Activated T-cell treated with anti-CD3 and anti-CD28 coated beads, Interleukin-2, amount 50 U/mL, for 48 hours (primary cell): ENCODE measurements at places on chromosomes 5 and 9.

GRCh38 chr9:135805422-135806022 lies 101.8 kb downstream of the CAMSAP1 start:
- DNase-seq = no peak

DNA sequence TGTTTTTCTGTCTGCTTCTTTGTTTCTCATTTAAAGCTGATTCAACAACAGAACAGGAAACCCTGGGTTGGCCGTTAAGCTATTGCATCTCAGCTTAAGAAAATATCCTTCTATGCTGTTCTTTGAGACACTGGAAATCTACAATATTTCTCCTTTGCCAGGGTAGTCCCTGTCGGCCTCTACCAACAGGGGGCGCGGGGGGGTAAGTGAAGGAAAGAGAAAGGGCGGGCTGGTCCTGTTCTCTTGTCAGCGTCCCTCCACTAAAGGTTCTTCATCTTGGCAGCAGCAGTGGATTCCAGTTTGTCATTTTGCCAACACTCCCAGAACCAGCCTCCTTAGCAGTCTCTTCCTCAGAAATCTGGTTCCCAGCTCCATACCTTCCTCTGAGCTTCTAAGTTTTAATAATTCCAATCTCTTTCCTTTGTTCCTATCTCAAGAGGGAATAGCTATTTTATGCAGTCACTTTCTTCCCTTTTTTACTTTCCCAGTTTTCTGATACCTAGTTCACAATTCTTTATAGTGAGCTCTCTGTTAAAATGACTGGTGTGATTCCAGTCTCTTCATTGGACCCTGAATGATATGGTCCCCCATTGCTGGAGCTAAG lies 222.3 kb downstream of the GLIS3 start:
- DNase-seq = peak; percentile 68

- peak; percentile 47 for DNase-seq
Measured at GRCh38 chr5:55176176-55176818, 3.3 kb upstream of the CDC20B start.

DNA sequence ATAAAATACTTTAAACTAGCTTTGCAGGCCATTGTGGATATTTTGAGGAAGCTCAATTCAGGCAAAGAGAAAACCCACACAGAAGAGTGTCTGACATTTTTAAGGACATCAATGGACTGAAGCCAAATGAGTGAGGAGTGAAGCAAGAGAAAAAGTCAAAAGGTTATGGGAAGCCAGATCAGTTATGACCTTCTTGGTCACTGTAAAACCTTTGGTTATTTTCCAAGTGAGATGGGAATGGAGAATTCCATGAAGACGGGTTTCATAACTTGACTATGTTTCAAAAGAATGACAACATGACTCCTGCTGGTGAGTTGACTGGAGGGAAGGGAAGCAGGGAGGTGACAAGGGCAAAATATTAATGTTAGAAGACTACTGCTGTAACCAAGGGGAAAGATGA lies 585.2 kb downstream of the EFNA5 start:
- no peak for DNase-seq

- DNase-seq = no peak
Measured at GRCh38 chr5:116695681-116696080, 121.1 kb upstream of the SEMA6A start.

GRCh38 chr5:128778474-128778873 lies 186.8 kb upstream of the SLC27A6 start:
- no peak for DNase-seq

- DNase-seq = no peak
Measured at GRCh38 chr5:80399526-80400239, 8.2 kb upstream of the ZFYVE16 start.

GRCh38 chr5:118796081-118796480 lies 192.3 kb downstream of the DTWD2 start:
- DNase-seq = no peak

DNA sequence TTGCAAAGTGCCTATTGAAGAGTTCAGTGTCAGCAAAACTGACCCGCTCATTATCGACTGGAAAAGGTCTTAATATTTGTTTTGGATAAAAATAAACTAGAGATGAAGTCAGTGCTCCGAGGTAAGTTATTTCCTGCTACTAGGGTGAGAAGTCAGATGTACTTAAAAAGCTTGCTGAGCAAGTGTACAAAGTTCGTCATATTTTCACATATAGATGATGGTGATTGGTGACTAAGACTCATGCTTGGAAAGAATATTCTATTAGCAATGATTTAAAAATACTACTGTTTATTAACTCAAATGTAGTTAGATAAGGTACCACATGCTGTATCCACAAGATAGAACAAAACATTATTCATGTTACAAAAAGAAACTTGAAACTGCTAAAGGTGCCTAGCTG lies 643.7 kb downstream of the GABRG2 start:
- DNase-seq = no peak

DNA sequence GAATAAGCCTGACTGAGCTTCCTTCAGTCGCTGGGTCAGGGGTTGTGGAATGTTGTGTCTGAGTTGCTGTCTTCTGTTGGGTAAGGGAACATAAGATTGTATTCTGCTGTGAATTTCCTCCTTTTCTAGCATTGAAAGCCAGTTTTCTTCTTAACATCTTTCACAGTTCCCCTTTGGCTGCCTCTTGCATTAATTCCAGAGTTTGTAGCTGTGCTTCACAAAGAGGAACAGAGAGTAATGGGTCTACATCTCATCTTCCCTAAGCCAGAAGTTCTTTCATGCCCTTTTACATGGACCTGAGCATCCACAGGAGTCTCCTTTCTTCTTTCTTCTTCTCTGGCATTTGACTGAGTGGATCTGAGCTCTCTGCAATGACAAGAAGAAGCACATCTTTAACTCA lies 686.8 kb downstream of the KCTD16 start:
- DNase-seq = no peak

DNA sequence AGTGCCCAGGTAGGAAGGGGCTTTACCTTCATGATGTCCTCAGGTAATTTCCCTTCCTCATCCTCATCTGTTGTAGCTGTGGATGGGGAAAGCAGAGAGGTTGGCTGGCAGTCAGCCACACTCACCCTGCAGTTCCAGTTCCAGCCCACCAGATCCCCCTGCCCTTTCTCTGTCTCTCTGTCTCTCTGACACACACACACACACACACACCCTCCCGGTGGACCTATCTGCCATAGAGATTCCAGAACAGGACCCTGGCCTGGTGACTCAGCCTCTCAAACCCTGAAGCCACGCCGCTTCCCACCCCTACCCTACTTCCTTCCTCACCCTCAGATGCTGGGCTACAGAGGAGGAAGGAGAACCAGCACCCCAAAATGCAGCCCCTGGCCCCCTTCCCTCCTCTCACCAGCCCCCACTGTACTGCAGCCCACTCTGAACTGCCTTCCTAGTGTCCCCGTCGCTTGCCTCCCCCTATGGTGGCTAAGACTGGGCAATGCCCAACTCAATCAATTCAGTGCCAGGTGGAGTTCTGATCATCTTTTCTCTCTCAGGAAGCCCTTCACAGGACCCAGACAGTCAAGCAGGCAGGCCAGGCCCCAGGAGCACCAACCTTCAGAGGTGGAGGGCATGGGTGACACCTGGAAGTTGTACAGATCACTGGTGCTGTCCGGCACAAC lies 4.8 kb downstream of the IRF1 start:
- peak; percentile 32 for DNase-seq

DNA sequence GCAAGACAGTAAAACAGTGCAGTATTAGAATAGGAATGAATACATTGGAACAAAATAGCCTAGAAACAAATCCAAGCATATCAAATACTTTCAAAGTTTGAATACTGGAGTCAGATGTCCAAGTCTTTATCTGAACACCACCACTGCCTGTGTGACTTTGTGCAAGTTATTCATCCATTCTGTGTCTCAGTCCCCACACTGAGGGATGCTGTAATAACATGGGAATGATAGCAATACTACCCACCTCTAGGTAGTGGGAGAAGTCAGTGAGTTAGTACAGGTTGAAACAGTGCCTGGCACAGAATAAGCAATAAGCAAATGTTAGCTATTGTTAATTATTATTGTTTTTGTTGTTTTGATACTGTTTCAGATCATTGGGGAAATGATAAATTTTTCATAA lies 130.9 kb downstream of the SUSD1 start:
- DNase-seq = no peak

- no peak for DNase-seq
Measured at GRCh38 chr5:118902656-118903438, 85.5 kb downstream of the DTWD2 start.

DNA sequence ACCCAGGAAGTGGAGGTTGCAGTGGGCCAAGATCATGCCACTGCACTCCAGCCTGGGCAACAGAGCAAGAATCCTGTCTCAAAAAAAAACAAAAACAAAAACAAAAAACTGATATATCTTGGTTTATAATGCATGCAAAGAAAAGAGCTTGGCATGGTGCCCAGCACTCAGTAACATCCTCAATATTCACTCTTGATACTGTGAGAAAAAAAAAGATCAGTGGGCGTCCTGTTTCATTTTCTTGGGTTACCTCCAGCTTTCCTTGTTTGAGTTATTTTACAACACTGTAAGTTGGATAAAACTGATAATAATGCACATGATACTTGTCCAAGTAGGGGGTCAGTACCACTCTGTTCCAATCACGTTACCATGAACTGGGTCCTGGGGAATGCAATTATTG lies 7.8 kb downstream of the PHYHD1 start:
- no peak for DNase-seq

GRCh38 chr9:93761822-93762221 lies 185.4 kb downstream of the PHF2 start:
- no peak for DNase-seq

- no peak for DNase-seq
Measured at GRCh38 chr5:151592855-151593408, 1.8 kb upstream of the FAT2 start.

- DNase-seq = no peak
Measured at GRCh38 chr9:133524146-133524545, 613 bp downstream of the MYMK start.

- DNase-seq = no peak
Measured at GRCh38 chr5:178832618-178833201, 27.0 kb upstream of the ZNF354B start.

DNA sequence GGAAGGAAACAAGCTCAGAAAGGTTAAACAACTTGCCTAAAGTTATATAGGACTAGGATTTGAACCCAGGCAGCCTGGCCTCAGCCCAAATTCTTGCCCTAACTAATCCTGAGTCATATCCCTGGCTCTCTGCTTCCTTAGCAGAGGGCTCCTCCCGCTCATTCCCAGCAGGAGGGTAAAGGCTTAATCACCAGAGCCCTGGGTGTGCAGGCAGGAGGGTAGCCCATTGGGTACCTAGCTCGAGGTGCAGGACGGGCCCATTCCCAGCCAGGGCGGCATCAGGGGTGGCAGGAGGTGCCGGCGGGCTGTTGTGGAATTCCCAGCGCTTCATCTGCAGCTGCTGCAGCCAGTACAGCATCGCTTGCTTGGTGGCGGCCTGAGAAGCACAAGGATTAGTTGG lies 3.9 kb downstream of the TBC1D2 start:
- no peak for DNase-seq

DNA sequence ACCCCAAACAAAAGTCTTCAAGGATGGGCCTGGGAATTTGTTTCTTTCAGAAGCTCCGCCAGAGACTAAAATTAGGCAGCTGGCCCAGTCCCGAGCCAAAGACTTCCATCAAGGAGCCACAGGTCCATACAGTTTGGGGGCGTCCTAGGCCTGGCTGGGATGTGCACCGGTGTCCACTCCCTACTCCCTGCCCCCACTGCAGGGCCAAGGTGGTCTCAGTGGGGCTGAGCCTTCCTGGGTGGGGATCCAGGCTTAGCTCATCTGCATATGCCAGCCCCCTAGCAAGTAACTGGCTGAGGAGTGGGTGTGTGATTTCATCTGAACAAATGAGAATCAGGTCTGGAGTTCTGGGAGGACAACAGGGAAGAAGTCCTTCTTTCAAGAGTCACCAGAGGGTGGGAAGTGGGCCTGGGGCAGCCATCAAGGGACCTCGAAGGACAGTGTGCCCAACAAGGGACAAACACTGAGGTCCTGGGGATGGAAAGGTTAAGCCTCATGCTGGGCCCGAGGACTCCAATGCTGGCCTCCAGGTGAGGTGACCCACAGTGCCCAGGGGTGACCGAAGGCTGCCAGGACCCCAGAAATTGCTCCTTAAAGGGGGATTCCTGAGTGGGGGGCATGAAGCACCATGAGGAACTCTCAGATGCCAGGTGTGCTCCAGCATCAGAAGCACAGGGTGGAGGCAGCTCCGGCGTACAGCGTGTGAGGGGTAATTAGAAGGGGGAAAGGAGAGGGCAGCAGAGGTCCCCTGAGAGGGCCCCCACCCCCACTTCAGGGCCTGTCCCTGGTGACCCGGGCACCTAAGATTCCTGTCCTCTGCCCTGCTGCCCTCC lies 91.3 kb downstream of the ZNF354C start:
- DNase-seq = no peak

DNA sequence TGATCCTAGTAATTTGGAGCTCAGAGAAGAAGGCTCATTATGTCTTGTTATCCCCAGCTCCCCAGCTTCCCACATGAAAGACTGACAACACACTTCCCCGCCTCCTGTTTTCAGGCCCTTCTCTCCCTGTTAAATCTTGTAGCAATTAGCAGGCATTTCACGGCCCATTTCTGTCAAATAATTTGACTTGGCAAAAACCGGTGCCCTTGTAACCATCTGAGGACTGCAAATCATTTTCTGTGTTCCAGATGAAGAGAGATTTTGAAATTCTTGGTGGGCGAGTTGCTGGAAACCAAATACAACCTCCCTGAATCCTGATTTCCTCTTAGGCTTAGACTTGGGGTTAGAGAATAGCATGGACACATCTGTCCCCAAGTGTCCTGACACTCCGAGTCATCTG lies 109.7 kb downstream of the MSX2 start:
- no peak for DNase-seq

DNA sequence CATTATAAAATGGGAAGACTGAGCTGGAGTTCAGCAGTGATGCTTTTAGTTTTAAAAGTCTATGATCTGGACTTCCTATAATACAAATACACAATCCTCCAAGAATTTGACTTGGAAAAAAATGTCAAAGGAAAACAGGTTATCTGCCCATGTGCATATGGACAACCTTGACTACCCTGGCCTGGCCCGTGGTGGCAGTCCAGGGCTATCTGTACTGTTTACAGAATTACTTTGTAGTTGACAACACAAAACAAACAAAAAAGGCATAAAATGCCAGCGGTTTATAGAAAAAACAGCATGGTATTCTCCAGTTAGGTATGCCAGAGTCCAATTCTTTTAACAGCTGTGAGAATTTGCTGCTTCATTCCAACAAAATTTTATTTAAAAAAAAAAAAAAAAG lies 17.3 kb downstream of the MOCS2 start:
- DNase-seq = no peak

- no peak for DNase-seq
Measured at GRCh38 chr5:172757394-172758010, 13.5 kb downstream of the DUSP1 start.

GRCh38 chr9:125992557-125992956 lies 245.4 kb downstream of the PBX3 start:
- DNase-seq = no peak

GRCh38 chr5:124461941-124462340 lies 284.5 kb downstream of the ZNF608 start:
- DNase-seq = no peak

GRCh38 chr5:89556215-89556913 lies 673.4 kb upstream of the MEF2C start:
- no peak for DNase-seq

- DNase-seq = no peak
Measured at GRCh38 chr5:88782571-88782970, 100.4 kb downstream of the MEF2C start.

- no peak for DNase-seq
Measured at GRCh38 chr9:131943351-131943841, 136.3 kb downstream of the MED27 start.

- DNase-seq = no peak
Measured at GRCh38 chr9:17894501-17895160, 315.8 kb downstream of the SH3GL2 start.
